ENCODE measurements at places on chromosomes 13 and 19.

- DNase-seq = peak; percentile 49
Observed at GRCh38 chr13:79481685-79482052, 714 bp downstream of the NDFIP2 start.

DNA sequence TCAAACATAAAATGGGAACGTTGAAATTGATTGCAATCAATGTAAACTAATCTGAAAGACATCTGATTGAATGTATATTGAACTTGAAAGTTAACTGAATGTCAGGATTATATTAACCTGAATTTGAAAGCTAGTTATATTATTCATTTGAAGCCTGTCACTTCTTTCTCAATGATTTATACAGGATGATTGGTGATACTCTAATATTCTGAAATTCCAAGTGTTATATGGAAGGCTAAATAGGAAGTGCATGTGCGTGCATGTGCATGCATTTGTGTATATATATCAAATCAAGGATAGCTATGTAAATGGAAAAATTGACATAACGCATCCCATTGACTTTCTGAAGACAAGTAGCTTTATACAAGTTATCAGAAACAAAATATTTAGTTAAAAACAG is 143.3 kb downstream of the LMO7 start:
- DNase-seq = no peak

GRCh38 chr13:37229931-37230330 is 124.5 kb upstream of the CSNK1A1L start:
- DNase-seq = no peak

- DNase-seq = no peak
Observed at GRCh38 chr19:16259385-16260159, 61.9 kb downstream of the AP1M1 start.

DNA sequence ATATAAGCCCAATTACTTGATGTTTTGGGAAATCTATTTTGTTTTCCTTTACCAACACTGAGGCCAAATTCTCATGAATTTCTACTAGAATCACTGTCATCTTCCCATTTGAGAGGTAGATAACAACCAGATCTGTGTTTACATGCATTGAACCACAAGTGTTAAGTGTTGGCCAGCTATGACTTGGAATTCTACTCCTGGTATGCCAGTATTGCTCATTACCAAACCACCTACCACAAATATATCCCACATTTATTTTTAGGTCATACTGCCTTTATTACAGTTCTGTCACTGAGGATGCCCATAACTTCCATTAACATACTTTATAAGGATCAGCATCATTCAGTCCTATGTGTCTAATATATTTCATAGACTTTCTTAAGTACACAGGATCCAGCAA is 328.9 kb downstream of the DIAPH3 start:
- DNase-seq = no peak

- no peak for DNase-seq
Observed at GRCh38 chr19:10137751-10138682, 18.3 kb upstream of the EIF3G start.

DNA sequence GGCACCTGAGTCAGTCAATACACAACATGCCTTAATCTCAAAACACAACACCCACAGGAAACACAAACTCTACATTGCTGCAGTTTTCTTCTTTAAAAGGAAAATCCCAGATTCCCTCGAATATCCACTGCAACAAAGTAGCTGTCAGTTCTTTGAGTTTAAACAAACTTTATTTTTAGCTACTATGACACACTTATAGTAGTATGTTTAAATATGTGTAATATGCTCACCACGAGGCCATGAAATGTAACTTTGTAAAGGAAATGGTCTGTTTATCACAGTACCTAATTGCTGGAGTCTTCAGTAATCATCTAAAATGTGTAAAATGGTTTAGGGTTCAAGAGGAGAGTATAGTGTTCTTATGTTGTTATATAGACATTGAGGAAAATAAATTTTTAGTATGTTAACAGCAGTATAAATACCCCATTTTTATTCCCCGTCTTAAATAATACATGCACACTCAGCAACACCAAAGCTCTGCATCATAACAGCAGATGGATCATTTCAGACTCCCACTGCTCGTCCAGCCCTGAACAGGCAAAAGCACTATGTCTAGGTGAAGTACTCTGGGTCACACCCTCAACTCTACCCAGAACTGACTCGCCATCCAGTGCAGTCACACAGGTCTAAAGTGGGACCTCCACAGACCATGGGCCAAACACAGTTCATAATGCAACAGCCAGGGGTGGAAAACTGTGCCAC is 20.6 kb downstream of the TUBGCP3 start:
- no peak for DNase-seq

DNA sequence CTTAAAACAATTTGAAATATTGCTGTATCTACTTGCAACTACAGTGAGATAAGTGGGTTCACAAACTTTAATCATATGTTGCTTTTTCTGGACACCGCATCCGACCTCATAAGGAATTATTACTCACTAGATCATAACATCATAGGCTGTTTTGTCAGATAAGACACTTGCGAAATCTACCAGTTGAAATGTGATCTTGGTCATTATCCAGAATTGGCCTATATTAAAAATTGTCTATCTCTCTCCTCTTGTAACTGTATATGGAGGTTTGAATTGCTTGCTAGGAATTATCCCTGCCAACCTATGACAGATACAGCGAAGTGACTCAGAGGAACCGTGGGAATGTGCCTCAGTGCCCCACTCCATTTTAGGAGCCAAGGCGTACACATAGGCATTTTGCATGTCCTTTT is 117.0 kb upstream of the POSTN start:
- peak; percentile 46 for DNase-seq

DNA sequence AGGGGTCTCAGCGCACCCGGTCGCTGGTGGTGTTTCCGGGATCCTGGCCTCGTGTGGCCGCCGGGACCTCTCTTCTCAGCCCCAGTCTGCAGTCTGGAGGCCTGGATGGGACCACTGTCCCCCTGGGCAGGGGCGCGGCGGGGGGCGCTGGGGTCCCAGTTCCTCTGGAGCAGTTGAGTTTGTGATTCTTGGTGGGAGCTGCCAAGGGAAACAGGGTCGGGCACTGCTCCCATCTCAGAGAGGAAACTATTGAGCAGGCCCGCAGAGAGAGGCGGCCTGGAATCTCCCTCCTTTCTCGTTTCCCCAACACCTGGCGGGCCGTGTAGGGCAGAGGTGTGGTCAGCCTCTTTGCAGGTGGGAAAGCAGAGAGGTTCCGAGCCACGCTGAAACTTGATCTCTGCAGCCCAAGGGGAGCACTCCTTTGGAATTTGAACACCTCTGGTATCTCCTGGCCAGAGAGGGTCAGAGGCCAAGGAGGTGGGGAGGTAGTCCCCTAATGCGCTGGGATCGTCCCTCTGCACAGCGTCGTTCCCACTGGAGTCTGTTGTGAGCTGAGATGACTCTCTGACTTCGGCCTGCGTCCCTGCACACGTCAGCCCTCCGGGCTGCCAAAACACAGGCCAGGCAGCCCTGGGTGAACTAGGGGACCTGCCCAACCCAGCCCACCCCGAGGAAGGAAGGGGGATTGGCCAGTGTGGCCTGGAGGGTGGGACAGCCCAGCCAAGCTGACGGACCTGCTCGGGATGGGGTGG is 741 bp downstream of the PLEKHF1 start:
- no peak for DNase-seq

DNA sequence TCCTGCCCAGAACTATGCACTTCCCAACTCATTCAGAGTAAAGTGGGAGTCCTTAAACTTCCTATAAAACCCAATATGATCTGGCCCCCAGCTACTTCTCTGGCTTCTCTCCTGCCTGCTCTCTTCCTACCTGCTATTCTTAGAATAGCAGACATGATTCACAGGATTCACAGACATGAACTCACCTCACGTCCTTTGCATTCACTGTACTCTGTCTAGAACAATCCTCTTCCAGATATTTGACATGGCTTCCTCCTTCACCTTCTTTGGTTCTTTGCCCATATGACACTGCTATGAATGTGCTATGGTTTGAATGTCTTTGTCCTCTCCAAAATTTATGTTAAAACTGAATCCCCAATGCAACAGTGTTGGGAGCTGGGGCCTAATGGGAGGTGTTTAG is 154.9 kb downstream of the UGGT2 start:
- no peak for DNase-seq

- DNase-seq = peak; percentile 14
Observed at GRCh38 chr19:46014941-46015686, 7.7 kb downstream of the PGLYRP1 start.

DNA sequence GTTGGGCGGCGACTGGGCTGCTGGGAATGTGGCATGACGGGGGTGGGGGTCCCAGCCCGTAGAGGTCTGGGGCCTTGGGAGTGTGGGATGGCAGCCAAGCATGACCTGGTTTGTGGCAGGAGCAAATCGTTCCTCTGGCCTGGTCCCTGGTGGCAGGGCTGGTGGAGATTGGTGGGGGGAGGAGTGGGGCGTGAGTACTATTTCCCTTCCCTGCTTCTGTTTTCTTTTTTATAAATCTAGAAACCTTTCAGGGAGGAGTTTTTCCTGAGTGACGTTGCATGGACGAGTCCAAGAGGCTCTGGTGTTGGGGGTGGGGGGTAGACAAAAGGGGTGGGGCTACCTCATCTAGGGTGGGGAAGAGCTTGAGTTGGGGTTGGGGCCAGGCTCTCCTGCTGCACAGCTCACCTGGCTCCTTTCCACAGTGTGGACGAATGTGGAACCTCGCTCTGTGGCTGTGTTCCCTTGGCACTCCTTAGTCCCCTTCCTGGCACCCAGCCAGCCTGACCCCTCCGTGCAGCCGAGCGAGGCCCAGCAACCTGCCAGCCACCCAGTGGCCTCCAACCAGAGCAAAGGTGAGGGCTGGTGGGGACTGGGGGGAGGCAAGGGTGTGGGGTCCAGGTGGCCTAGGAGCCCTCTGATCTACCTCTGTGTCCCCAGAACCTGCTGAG is 15.4 kb upstream of the PRR19 start:
- no peak for DNase-seq

DNA sequence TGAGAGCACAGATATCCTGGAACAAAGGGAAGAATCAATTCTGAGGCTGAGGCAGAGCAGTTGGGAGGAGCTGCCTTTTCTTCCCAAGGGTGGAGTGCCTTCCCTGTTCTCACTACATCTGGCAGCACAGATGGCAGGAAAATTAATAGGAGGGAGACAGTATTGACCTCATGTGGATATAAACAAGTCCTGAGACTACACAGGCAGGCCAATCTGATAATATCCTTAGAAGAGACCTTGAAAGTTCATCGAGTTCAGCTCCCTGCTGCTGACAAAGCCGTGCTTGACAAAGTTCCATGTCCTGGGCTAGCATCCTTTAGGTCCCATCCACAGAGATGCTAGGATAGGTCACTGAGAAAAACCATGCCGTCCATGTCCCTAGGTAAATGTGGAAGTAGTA is 1451.5 kb downstream of the EFNB2 start:
- DNase-seq = no peak

- DNase-seq = no peak
Observed at GRCh38 chr13:60134376-60134775, 29.4 kb downstream of the DIAPH3 start.

DNA sequence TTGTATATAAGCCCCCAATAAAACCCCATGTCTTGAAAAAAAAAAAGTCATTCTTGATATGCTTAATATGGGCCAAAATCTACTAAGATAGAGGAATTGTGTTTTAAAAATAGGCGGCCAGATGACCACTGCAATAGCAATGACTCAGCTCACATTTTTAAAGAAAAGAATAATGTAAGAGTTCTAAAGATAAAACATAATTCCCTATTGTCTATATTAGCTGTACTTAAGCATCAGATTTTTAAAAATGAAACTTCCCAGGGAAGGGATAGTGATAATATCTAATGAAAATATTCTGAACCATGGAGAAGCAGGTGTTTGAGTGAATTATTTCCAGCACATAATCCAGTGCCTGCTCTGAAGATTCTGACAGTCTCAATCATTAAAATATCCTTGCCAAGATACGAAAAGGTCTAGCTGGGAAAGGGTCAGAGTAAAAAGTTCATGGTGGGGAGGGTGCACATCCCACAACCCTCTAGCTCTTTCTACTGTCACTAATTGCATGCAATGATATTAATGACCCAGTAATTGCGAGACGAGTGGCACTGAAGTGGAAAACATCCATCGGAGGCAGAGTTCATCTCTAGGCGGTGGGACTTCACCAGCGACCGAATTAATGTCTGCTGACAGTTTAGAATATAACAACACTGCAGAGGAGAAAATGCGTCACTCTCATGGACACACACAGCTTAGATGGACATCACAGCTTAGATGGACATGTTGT is 31.6 kb downstream of the EFNB2 start:
- DNase-seq = no peak

DNA sequence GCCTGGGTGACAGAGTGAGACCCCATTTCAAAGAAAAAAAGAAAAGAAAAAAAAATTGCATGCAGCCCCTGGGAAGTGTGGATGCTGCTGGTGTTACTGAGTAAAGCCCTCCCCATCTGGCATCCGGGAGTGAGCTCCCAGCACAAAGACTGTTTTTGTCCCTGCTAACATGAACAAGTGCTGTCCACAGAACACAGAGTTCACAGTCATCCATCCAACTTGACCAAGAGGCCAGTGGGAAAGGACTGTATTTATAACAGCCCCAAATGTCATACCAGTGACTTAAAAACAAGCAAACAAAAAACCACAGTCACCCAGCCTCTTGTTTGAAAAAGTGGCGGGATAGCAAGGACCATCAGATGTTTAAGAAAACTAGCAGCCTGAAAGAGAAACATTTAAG is 10.8 kb downstream of the FBXO17 start:
- no peak for DNase-seq

- no peak for DNase-seq
Observed at GRCh38 chr13:75196147-75196837, 285.7 kb downstream of the TBC1D4 start.

DNA sequence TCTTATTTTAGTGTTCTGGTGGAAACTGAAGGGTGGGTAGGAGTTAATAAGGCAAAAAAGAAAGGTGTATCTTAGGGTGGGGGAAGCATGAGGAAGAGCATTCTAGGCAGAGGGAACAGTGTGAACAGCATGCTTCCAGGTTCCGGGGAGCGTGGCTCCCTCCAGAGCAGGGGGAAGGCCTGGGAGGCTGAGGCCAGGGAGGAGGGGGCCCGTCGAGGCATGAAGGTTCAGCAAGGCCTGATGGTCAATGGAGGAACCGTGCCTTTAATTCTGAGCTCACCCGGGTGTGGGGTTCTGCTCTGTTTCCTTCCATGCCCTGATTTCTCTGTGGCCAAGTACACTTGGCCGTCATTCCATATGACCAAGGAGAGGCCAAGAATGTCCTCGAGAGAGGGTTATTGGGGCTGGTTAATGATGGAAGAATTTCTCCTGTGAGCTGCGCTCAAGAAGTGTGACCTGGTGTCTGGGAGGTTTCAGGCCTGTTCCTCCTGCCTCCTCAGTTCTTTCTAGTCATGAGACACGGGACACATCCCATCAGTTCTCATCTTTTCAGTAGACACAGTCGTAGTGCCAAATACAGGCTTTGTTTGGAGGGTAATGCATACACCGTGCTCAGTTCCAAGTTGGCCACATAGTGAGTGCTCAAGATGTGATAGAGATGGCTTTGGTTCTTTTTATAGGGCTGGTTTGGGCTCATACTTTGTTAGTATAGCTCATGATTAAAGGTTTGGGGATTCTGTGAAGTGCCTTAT is 73.6 kb downstream of the SIPA1L3 start:
- no peak for DNase-seq

- peak; percentile 73 for DNase-seq
Observed at GRCh38 chr13:100608906-100609305, 20.3 kb upstream of the GGACT start.

GRCh38 chr13:32051156-32051555 is 19.6 kb downstream of the FRY start:
- no peak for DNase-seq
